ENCODE measurements at places on chromosomes 4 and X.

- no peak for DNase-seq
Measured at GRCh38 chrX:19683817-19684216, 168.5 kb upstream of the MAP3K15 start.

DNA sequence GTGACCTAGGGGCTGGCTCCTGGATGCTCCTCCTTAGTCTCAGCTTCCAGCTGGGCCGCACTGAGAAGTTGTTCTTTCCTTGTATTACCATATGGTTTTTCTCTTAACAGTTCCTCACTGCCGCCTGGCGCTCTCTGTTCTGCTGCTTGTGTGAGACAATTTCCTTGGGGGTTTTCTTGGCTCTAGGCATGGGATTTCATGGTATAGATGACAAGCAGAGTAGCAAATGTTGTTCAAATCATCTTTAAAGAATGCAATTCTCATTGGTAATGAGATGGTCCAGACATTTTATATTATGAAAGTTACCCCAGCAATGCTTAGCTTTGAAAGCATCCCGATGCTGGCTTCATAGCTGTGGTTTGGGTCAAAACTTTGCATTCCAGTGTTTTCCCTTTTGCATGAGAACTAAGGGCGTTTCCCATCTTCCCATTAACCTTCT, 37.6 kb downstream of the SEPTIN11 start:
- DNase-seq: peak; percentile 28

GRCh38 chr4:173573286-173573685, 43.3 kb upstream of the HAND2 start:
- no peak for DNase-seq

GRCh38 chrX:68989456-68989855, 160.6 kb downstream of the EFNB1 start:
- no peak for DNase-seq

- no peak for DNase-seq
Measured at GRCh38 chr4:99180382-99181070, 36.4 kb upstream of the ADH4 start.

DNA sequence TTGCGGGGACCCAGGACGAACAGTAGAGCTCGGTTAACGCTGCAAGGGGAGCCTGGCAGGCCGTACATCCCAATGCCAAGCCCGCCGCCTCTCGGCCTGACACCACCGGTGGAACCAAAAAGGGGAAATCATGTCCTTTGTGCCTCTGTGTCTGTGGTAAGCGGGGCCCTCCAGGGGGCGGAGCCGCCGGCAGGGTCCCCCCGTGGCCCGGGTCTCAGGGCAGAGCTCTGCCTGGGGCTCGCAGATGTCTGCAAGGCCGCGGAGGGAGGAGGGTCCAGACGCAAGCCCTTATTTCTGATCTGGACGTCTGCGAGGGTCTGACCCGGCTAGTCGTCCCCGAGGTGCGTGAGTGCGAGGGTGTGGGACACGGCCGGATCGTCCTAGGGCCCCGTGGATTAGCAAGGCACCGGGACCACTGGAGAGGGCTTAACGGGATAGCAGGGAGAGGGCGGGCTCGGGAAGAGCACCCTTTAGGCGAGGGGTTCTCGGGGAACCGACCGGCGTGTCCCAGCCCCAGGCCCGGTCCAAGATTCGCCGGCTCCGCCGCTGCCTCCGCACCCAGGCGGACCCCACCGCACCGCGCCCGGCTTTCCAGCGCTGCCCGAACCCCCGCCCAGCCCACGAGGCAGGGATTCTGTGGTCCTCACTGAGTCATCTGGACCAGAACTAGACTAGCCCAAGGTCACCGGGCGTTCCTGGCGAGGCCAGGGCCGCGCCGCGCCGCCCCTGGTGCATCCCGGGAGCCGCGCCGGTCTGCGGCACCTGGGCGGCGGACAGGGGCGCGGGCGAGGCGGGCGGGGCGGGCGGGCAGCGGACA, 863 bp upstream of the FAM193A start:
- DNase-seq: peak; percentile 26

DNA sequence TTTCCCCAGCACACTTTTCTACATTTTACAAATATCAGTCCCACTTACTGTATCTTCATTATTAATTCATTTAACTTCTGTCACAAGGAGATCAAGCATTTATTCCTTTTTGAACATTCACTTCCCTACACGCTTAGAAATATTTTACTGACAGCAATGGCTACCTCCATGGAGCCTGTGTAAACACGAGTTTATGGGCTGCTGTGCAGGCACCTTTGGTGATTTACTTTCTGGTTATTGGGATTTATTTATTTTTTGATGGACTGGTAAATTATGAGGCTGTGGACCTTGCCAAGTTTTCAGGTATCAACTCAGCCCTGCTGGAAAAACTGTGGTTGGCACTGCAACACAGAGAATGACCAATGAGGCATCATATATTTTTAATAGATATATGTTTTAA, 45.4 kb upstream of the PAQR3 start:
- DNase-seq: no peak

- no peak for DNase-seq
Measured at GRCh38 chr4:80196922-80197573, at the start of gene PRDM8. Gene PRDM8 (plus strand): TSS chr4:80197503. CDS start chr4:80200081, 2,578 bp downstream.

- DNase-seq: peak; percentile 35
Measured at GRCh38 chr4:185811509-185812364, at the start of gene SORBS2. Gene SORBS2 (minus strand): TSS chr4:185812194. CDS start chr4:185690571, 121,623 bp downstream.

DNA sequence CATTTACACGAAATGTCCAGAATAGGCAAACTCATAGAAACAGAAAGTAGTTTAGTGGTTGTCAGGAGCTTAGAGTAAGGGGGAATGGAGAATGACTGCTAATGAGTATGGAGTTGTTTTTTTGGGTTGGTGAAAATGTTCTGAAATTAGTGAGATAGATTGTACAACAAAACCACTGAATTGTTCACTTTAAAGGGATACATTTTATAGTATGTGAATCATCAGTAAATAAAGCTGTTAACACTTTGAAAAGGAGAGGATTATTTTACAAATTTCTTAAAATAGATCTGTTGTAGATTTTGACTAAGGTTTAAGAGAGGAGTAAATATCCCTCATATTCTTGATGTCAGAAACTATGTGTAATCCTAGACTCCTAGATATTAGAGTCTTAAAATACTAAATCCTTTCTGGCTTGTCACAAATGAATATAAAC, 82.7 kb downstream of the RAPGEF2 start:
- DNase-seq: no peak

- DNase-seq: no peak
Measured at GRCh38 chr4:75172551-75172950, 239.6 kb downstream of the PARM1 start.

DNA sequence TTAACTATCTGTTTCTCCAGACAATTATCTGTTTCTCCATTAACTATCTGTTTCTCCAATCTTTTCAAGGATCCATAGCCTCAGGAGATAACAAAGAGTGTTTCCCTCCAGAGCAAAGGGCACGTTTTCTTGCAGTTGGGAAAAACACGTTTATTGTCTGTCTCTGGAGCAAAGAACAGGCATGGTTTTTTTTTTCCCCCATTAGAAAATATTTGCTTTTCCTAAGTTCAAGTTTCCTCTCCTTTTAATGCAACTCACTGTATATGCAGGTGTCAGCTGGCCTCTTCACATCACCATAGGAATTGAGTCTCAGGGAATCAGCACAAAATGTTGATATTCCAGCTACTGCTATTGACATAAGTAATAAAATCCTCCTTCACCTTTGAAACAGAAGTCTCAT, 984.4 kb downstream of the RAB28 start:
- no peak for DNase-seq

GRCh38 chrX:67587946-67588624, 44.3 kb downstream of the AR start:
- DNase-seq: no peak

DNA sequence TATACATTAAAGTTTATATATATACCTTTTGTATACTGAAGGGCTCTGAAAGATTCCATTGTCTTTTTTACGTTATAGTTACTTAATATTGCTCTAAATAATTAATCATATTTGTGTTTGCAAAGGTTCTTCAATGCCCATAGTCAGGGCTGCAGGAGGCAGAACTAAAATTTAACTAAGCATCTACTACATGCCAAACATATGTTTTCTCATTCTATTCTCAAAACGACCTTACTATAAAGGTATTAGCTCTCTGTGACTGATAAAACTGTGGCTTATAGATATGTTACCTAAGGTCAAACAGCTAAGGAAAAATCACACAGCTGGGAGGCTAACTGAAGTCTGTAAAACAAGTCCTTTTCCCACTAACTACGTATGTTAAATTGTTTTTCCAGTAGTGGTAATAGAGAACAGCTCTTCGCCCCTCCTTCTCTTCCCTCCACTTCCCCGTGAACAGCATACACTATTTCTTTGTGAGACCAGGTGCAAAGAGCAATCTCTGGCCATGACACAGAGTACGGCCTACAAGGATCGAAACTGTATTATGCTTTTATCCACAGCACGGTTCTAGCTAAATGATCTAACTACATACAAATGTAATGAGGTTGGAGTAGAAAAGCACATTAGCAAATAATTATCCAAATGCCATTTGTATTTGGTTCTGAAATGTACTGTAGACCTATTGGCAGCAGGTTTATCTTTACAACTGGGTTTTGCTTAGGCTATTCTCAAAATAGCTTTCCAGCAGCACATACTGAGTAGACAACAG, 1.7 kb downstream of the CNOT6L start:
- DNase-seq: no peak

DNA sequence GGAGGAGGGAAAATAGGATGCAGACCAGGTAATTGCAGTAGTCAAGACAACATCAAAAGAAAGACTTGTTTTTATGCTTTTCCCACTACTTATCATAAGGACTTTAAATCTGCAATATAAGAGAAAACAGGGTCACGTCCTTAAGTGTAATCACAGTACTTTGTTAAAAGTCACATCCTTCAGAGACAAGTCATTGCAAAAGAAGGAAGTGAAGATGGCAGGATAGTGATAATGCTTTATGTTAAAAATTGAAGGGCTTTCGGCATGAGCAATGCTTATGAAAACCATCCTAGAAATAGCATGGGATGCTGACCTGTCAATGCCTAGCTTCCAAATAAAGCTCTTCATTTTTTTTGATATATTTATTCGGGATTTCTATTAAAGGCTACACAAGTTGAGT, 110.2 kb upstream of the TENM3 start:
- DNase-seq: no peak

DNA sequence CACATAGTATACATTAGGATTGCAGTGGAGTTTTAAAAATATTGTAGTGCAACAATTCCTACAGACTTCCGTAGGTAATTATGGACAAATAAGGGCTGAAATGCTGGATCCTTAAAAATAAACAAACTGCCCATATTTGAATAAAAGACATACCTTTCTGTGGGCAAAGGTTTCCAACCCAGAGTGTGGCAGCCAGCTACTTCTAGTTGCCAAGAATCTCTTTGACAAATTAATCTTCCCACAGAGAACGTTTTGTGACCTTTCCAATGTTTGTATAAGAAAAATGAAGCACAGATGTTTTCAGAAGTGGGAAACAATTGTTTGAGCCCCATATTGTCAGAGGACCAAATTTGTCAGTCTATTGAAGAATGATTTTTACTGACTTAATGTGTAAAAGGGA, 21.1 kb downstream of the GRPR start:
- no peak for DNase-seq

DNA sequence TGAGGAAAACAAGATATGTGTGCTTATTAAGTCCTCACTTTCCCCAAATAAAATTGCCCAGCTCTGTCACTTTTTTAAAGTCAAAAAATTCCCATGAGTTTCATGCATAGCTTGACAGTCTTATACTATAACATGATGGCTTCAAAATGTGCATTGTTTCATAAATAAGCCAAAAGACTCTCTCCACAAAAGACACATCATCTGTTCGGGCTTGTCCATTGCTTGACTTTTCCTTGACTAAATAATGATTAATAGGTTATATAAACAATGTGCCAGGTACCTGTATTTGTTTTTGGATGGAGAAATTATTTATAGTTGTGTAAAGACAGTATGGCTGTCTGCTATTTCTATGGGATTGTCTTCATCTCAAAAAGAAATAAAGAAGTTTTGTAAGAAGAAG, 329.2 kb upstream of the KLF3 start:
- no peak for DNase-seq

Measured in heart right ventricle (tissue), 16 donors.